ENCODE measurements at places on chromosomes 2 and 18.

DNA sequence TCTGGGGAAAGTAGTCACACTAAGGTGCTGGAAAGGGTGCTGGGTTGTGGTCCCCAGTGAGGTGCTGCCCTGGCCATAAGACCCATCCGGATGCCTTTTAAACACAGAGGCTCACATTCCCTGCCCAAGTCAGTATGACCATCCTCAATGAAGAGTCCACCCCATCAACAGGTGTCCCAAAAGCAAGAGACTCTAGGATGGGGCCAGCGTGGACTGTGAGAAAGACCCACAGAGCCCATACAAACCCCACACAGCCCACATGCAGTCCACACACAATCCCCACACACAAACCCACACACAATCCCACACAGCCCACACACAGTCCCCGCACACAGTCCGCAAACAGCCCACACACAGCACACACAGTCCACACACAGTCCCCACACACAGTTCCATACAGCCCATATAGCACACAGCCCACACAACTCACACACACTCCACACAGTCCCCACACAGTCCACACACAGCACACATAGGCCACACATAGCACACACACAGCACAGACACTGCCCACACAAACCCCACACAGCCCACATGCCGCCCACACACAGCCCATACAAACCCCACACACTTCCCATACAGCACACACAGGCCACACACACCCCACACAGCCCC is 241.4 kb upstream of the SALL3 start:
- no peak for DNase-seq

- no peak for DNase-seq
Measured at GRCh38 chr2:57570961-57571360, 475.6 kb upstream of the VRK2 start.

DNA sequence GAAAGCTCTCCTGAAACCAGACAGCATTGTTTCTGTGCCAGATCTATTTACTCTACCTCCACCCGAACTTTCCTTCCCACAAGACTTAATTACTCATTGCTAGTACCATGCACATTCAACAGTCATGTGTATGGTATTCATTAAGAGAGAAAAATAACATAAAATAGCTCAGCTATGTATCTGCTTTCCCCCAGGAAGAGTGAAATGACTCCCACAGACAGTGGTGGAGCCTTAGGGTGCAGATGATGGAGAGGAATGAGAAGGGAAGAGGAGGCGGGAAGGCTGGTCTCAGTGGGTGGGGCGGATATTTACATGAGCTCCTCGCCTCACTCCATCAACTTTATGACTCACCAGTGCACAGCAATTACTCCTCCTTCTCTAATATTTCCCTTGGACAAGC is 724.5 kb downstream of the EPHA4 start:
- DNase-seq, result no peak

- no peak for DNase-seq
Measured at GRCh38 chr2:59660262-59660661, 893.2 kb downstream of the BCL11A start.

GRCh38 chr2:227671170-227671905 is 4.7 kb downstream of the SCYGR5 start:
- no peak for DNase-seq

GRCh38 chr2:187003611-187004010 is 154.6 kb upstream of the ZSWIM2 start:
- DNase-seq, result no peak

All from CD4-positive, alpha-beta T cell treated with Interleukin-17A for 1 hour (primary cell).